ENCODE measurements at places on chromosomes 12 and 14.

DNA sequence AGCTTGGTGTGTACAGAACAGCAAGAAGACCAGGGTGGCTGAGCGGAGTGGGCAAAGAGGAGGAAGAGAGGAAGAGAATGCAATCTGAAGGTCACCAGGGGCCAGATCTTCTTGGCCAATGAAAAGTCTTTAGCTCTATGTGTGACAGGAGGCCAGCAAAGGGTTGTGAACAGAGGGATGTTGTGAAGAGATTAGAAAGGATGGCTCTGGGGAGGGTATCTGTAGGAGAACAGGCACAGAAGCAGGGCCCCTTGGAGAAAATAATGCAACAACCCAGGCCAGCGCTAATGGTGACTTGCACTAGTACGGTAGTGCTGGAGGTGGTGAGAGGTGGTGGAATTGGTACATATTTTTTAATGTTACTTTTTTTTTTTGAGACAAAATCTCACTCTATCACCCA, 97.2 kb downstream of the NT5DC3 start:
- no peak for DNase-seq

DNA sequence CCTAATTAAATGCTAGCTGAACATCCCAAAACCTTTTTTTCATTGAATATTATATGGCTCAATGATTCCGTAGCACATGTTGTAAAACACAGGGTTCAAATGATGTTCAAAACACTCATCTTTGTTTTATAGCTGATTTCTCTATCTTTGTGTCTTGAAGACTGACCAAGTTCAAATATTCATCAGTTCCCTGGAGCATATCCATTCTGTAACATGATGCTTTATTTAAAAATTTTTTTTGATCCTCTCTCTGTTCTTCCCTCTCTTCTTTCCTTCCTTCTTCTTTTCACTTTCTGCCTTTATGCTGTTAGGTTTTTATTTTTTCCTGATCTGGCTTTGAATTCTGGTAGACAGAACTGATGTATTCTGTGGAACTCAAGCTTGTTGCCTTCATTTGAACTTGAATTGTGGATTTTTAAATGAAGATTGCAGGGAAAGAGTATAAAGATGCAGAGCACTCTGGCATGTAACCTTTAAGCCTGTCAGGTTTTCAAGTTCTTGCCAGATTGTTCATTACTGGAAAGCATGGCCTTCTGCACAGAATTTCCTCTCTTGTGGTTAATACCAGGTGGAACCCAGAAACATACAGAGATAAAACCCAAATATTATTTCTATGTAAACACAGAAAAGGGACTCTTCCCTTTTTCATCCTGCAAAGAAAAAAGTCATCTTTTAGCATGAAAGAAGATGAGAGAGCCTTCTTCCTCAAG, 39.5 kb downstream of the PROX2 start:
- DNase-seq: no peak

DNA sequence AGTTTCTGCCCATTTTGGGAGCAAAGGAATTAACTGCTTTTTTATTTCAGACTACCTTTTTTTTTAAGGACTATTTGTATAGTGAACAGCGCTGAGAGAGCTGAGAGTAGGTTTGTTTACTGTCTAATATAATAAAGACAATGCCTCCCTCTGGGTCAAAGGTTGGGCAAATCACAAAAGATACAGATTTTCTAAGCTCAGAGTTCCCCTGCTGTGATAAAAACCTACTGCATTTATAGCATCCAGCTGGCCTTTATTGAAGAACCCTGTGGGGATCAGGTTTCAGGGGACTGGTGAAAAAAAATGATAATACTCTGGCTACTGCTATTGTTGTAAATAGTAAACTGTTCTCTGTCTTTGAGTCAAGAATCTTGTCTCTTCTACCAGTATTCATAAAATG, 28.7 kb downstream of the CCDC59 start:
- DNase-seq: no peak

DNA sequence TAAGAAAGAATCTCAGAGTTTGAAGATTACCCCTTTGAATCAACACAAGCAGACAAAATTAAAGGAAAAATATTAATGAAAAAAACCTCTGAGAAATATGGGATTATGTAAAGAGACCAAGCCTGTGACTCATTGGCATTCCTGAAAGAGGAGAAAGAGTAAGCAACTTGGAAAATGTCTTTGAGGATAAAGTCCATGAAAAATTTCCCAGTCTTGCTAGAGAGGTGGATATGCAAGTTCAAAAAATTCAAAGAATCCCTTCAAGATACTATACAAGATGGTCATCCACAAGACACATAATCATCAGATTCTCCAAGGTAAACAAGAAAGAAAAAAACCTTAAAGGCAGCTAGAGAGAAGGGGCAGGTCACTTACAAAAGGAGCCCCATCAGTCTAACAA, 13.3 kb downstream of the SLCO1B1 start:
- DNase-seq: no peak

GRCh38 chr12:52517888-52518287, 2.3 kb downstream of the KRT5 start:
- DNase-seq: no peak

DNA sequence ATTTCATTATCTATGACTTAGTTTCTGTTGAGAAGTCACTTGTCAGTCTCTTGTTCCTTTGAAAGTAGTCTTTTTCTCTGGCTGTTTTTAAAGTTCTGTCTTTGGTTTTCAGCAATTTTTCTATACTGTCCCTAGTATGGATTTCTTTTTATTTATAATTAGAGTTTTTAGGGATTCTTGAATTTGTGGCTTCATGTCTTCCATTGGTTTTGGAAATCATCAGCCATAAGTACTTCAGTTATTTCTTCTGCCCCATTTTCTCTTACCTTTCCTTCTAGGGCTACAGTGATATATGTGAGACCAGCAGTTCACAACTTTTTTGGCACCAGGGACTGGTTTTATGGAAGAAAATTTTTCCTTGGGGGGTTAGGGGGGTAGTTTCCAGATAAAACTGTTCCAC, 90.0 kb upstream of the EVL start:
- DNase-seq: no peak

- DNase-seq: no peak
These were observed 1.6 kb downstream of the TULP3 start for GRCh38 chr12:2892246-2892645.

- DNase-seq: no peak
These were observed 380.8 kb upstream of the TMEM132C start for GRCh38 chr12:127885954-127886750.

DNA sequence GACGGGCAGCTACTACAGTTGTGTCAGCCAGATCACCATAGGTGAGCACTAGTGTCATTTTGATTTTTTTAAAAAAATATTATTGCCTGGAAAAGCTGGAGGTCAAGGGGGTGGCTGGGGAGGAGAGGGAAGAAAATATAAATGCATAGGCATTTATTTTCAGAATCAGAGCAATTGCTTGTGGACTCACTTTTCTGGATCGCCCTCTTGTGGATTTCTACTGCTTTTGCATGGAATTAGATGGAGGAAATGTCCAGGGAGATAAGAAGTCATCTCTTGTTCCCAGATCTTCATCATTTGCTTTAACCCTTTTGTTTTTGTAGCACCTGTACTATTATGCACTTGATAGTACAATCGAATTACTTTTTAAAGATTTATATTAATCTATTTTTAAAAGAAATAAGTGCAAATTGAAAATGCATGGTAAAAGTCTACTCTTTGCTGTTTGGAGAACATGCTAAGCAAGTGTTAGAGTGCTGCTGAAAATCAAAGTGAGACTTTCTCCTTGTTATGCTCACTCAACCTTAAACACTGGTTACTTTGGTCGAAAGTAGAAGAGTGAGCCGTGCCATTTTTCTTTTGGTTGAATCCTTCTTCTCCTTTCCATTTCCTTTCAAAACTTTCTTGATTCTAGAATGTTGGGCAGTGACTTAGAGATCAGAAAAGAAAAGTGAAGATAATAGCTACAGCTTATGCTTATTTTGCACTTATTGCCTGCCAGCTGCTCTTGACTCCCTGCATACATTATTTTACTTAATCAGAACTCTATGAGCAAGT, 60.6 kb upstream of the ANO4 start:
- DNase-seq: no peak
